ENCODE measurements at places on chromosomes 2 and 18.

- DNase-seq, result peak; percentile 60
Observed at GRCh38 chr2:235860871-235861270, 307.3 kb downstream of the GBX2 start.

- no peak for DNase-seq
Observed at GRCh38 chr2:23692263-23692662, 234.7 kb downstream of the ATAD2B start.

GRCh38 chr2:68284896-68285295 lies 32.6 kb upstream of the PPP3R1 start:
- DNase-seq, result peak; percentile 68

DNA sequence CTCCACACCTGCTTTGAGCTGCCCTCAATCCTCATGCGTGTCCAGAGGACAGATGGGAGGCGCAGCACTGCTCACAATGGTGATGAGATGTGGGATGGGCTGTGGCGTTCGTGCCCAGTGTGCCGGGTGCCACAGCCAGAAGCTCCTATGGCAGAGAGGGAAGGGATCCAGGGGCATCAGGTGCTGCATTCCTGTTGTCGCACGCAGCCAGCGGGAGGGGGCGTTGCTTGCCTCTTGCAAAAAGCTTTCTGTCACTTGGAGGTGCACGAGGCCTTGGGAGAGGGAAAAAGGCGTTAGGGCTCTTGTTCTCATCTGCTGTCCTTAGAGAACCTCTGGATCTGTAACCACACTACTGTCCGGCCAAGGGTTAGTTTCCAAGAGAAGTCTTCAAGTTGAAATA lies 29.2 kb upstream of the ALLC start:
- DNase-seq, result no peak

DNA sequence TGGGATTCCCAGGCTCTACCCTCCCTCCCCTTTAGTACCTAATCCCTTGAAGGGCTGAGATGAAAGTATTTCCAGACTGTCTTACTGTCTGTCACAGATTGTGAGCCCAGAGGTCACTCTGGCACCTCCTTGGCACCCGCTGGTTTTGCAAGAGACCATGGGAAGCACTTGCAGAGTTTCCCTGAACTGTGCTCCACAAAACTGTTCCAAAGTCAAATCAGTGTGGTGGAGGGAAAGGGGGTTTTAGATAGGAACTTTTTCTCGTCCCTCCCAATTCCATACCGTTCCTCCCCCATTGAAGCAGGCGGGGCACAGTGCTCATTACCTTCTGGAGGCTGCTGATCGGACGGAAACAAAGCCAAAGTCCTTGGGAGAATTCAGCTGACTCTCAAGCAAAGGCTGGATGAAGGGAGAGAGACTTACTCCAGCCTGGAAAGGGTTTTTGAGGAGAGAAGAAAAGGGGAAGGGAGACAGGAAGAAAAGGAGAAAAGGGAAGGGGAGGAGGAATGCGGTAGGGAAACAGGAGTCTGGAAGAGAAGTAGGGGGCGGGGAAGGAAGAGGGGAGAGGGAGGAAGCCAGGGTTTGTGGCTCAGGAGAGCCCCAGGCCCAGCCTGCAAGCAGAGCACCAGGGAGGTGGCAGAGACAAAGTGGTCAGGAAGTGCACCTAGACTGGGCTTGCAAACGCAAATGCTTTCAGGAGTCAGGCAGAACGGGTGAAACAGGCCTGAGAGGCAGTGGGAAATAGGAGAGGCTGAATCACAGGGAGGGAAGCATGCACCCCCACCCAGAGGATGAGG lies 88.4 kb upstream of the SP3 start:
- no peak for DNase-seq

GRCh38 chr2:201118121-201118960 lies 2.4 kb downstream of the CFLAR start:
- peak; percentile 79 for DNase-seq

GRCh38 chr2:23351388-23352141 lies 33.4 kb upstream of the KLHL29 start:
- peak; percentile 83 for DNase-seq

DNA sequence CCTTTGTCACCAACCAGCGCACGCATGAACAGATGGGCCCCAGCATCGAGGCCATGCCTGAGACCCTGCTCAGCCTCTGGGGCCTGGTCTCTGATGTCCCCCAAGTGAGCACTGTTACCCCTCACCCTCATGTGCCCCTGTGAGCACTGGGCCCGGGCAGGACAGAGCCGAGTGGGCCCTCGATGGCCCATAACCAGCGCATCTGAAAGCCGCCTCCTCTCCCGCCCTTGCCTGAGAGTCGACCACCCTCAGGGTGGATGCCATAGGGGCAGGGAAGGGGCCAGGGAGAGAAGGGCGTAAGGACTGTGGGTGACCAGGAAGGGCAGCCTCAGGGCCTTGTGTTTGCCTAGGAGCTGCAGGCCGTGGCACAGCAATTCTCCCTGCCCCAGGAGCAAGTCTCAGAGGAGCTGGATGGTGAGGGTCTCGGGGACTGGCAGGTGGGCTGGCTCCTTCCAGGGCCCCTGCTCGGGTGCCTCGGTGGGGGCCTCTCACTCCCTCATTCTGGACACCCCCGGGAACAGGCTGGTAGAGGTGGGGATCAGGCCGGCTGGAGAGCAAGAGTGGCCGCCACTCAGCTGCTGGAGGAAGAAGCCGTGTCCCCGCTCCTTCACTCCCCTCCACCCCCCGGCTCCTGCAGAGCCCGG lies 2.1 kb downstream of the PROM2 start:
- no peak for DNase-seq

DNA sequence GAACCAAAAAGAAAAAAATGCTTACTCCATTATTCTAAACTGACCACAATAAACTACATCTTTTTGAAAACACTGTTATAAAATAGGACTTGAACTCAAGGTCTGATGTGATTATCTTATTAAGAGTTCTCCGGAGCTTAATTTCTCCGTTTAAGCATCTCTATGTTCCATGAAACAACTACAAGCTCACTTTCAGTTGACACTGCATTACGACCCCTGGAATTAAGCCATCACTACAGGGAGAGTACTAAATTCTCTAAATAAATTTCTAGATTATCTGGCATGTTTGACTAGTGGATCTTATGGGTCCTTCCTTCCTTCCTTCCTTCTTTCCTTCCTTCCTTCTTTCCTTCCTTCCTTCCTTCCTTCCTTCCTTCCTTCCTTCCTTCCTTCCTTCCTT lies 249.0 kb downstream of the IKZF2 start:
- DNase-seq, result no peak

GRCh38 chr2:17538844-17539554 lies 1.5 kb upstream of the VSNL1 start:
- peak; percentile 72 for DNase-seq

GRCh38 chr2:152466980-152467676 lies 132.2 kb downstream of the FMNL2 start:
- DNase-seq, result peak; percentile 58

- DNase-seq, result no peak
Observed at GRCh38 chr2:237159006-237159911, 73.6 kb downstream of the COPS8 start.

DNA sequence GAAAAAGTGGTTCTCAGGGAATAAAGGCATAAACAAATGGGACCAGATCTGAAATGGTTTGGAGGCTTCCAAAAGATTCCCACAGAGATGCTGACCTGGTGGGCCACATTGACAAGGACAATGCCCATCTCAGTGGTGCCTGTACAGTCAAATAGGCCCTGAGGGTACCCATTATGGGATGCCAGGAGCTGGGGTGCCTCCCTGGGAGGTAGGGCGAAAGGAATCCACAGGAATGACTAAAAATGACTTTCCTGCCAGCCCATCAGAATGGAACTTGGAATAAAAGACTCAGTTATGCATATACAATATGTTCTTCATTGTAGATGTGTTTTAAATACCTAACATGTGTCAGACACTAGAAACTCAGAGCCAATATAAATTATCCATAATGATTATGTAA lies 248.5 kb downstream of the RNF144A start:
- peak; percentile 9 for DNase-seq

DNA sequence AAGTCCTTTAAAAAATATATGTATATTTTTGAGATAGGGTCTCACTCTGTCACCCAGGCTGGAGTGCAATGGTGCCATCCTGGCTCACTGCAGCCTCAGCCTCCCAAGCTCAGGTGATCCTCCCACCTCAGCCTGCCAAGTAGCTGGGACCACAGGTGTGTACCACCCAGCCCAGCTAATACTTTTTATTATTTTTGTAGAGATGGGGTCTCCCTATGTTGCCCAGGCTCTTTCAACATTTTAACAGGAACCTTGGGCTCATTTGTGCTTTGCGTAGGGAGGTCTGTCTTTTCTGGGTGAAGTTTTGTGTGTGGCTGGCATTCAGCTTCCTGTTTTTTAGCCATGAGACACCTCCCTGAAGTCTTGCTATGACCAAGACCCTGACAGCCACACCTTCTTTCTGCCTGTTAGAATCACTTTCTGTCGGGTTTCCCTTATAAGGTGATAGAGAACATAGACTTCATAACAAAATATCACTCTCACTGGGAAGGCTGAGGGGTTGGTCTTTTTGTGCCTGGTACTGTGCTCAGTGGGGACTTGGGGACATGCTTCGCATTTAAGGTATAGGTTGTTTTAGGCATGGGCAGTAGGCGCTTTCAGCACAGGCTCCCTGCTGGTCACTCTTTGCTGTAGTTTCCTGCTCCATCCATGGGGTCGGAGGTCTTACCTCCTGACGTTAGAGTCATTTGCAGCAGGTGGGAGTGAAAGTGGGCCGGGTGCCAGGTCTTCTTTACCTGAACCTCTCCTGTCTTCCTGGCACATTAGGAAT lies 3.4 kb downstream of the RAB31 start:
- no peak for DNase-seq

DNA sequence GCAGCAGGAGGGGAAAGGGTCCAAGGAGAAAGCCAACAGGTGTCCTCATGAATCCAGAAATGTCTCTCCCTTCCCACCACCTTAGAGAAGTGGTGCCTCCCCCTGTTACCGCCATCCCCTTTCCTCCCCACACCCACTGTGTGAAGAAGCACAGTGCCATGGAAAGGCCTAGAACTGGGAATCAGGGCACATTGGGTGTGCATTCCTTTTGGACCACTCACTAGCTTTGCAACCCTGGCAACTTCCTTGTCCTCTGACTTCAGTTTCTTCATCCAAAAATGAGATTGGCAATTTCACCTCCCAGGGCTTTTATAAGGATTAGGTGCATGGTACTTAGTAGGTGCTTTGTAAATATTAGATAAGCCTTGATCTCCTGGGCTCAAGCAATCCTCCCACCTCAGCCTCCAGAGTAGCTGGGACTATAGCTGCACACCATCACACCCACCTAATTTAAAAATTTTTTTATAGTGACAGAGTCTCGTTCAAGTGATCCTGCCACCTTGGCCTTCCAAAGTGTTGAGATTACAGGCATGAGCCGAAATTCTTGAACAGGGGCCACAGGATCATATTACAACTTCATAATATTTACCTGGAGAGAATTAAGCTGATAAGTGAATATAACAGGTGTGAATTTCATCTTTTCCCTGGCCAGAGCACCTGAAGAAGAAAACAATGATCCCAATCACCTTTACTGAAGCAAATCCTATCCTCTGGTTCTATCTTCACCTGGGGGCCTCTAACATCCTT lies 97.9 kb upstream of the TAF1B start:
- DNase-seq, result no peak

- DNase-seq, result no peak
Observed at GRCh38 chr2:168722592-168722991, 79.8 kb upstream of the NOSTRIN start.

GRCh38 chr2:37895140-37895539 lies 29.9 kb upstream of the RMDN2 start:
- DNase-seq, result no peak

DNA sequence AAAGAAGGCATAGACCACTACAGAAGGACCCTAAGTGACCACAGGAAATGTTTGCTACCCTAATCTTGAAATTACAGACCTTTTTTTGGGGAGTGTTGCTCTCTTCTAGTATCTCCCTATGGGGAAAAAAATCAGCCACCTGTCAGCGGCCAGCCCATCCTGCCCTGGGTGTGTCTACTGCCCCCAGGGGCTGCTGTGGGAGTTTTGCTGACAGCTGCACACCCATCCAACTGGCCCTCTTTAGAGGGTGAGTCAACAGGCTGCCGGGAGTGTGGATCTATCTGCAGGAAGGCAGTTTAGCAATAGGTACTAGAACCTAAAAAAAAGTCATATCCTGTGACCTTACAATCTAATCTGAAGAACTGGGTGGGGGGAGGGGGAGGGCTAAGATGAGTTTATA lies 796 bp upstream of the DYSF start:
- no peak for DNase-seq

GRCh38 chr2:26621469-26622199 lies 19.5 kb downstream of the CIB4 start:
- no peak for DNase-seq

- DNase-seq, result no peak
Observed at GRCh38 chr2:68632021-68632420, 11.4 kb upstream of the PROKR1 start.

DNA sequence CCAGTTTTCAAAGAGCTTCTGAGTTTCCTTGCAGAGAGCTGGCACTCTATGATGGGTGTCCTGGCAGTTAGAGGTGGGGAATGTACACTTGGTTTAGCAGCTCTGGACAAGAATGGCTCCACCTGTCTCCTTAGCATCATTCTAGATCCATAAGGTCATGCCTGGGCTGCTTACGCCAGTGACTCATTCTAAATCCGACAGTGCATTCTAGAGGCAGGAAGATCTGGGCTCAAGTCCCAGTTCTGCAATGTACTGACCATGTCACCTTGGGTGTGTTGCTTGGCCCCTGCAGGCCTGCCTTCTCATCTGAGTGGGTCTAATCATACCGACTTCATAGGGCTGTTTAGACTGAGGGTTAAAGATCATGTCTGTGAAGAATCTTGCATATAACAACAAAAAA lies 46.5 kb downstream of the PTGR3 start:
- no peak for DNase-seq

- peak; percentile 69 for DNase-seq
Observed at GRCh38 chr18:73479477-73479876, 611.7 kb upstream of the NETO1 start.

DNA sequence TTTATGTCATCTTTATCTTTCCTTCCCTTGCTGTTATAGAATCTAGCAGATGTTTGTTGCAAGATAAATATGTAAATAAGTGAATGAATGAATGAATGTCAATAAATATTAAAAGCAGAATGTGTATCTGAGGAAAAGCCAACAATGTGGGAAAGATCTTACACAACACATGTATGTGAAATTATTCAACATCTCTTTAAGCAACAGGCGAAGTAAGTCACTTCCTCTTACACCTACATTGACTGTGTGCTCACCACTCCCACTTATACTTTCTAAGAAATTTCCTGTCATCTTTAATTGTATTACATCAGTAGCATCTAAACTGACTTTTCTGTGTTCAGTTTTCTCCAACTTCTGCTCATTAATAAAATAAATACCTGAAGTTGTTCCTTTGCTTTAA lies 43.0 kb downstream of the RAD51AP2 start:
- no peak for DNase-seq

GRCh38 chr2:145059343-145059742 lies 539.4 kb upstream of the ZEB2 start:
- no peak for DNase-seq
